Cardiac muscle cell (in vitro differentiated cells and primary cell): ENCODE measurements at places on chromosomes 6 and 20.
A peak's percentile ranks its signal among the peaks of the same experiment; 100 is the strongest.

DNA sequence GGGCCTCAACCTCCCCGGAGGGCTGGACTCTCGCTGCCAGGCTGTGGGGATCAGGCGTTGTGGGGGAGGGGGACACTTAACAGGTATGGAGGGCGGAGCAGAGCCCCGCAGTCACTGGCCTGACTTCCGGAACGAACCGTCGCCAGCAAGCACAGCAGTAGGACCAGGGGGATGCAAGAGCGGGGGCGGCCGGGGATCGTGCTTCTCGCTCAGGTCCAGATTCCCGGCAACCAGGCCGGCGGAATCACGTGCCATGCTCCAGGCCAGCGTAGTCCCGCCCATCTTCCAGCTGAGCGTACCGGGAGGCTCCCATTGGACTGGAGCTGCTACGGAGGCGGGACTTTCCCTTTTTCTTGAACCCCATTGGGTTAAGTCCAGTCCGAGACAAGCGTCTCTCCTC, 10.0 kb upstream of the POU5F1 start:
- no peak for DNase-seq

GRCh38 chr6:32772656-32773055, 9.3 kb upstream of the HLA-DQB2 start:
- no peak for DNase-seq

DNA sequence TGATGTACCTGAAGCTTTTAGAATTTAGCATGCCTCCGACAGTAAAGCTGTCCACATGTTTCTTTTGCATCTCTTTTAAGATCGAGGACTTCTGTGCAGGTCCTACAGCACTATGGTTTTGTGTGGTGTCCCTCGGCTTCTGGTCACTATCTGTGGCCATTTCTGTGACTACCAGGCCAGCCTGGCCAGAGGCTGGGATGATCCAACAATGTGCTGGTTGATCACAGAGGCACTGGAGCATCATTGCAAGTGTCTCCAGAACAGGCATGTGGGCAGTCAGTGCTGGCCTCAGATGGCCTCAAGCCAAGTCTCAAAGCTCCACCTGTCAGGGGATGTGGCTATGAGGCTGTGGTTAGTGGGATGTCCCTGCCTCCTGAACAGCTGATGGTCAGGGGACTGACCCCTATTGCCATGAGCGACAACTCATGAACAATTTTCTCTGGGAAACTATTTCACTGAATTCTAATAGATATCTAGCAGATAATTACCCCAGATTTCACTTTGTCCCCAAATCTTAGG, 136.6 kb downstream of the SYNDIG1 start:
- no peak for DNase-seq

- no peak for DNase-seq
Observed at GRCh38 chr6:77074037-77074713, 389.1 kb downstream of the HTR1B start.

GRCh38 chr6:14784596-14785492, 461.0 kb upstream of the JARID2 start:
- peak; percentile 24 for DNase-seq

DNA sequence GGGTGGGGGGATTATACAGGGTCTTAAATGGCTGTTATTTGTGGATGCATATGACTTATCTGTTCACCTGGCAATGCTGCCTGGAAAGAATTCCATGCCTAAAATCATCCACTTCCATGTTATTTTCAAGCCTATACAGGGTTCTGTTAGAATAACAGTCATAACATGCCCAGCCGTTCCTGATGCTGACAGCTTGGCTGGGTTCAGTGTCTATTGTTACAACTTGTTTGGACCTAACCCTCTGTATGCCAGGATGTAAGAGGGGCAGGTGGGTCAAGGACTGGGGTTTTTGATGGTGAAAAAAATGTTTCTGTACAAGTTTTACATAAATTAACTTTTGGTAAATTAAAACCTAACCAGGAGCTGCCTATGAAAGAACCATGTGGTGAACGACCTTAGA, 79.8 kb downstream of the GINS1 start:
- no peak for DNase-seq

DNA sequence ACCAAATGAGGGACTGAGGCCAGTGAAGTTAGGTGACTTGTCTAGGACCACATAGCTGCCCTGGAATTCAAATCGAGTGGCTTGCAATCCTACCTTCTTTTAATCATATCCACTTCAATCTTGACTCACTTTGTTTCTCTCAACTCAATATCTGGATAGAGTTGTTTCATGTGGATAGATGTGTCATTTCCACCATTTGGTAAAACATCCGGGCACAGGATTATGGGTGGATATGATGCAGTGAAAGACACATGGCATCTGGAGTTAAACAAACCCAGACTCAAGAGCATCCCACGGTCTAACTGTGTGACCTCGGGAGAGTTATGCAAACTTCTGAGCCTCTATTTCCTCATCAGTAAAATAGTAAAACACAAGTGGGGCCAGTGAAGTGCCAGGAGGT, 103.6 kb upstream of the CNKSR3 start:
- DNase-seq, result peak; percentile 22

DNA sequence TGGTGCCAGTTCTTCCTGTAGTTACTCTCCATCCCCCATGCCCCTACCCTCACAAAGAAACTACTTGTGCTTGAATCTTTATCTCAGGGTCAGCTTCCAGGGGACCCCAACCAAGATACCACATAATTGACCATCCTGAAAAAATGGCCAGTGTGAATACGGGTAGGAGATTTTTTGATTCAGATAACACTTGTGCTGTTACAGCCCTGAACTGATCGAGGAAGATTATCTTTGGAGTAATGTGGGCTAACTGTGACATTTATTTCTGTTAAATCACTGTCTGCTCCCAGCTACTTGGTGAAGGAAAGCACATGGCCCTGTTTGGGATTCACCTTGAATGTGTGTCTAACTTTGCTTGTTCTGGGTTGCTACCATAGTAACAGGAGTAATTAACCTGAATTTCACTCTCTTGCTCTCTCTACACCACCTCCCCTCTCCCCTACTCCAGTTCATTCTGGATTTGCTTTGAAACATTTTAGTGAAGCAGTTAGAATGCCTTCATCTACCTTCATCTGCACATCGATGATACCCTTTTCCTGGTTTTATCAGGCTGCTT, 219.6 kb upstream of the CHD6 start:
- no peak for DNase-seq

- no peak for DNase-seq
Observed at GRCh38 chr20:35673884-35674283, 9.2 kb upstream of the CPNE1 start.

DNA sequence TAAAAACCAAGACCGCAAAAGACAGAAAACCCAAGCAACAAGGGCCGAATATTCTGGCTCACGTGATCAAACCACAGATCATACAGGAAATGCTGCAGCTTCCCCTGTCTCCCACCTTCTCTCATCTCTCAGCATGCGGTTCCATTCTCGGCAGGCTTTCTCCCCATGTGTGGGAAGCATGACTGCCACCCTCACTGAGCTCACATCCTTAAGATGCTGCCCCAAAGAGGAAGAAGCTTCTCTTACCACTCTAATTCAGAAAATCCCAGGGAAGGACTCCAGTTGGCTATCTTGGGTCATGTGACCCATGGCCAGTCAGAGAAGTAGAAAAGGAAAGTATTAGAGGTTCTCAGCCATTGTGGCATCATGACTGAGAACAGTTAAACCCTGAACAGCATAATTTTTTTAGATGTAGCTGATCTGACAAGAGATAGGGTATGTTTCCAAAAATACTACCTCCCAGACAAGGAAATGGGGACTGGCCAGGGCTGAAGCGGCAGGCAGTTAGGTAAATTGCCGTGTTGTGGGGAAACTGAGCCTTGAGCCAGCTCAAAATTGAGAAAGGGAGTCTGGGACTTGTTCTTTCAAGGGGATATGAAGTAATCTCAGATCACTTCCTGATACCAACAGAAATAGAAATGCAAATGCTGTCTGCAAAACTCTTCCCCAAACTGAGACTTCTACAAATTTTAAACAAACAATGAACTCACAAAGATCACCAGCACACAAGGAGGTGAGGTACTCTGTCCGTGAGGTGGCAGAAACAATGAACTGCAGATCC, 37.1 kb upstream of the GRM4 start:
- no peak for DNase-seq

DNA sequence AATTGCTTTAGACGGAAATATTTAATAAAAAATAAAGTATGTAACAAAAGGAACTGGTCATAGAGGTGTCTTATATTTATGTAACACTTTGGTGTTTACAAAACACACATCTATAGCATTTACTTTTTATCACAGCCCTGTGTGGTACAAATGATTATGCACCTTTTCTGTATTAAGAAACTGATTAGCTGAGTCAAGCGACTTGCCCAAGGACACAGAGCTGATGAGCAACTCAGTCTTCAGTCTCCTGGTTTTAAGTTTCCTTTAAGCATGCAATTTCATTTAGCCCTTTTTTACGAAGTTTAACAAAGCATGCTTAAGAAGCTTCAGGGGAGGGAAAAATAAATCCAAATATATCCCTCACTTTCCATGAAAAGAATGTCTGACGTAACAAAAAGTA, 2.5 kb downstream of the DCDC2 start:
- DNase-seq, result no peak

DNA sequence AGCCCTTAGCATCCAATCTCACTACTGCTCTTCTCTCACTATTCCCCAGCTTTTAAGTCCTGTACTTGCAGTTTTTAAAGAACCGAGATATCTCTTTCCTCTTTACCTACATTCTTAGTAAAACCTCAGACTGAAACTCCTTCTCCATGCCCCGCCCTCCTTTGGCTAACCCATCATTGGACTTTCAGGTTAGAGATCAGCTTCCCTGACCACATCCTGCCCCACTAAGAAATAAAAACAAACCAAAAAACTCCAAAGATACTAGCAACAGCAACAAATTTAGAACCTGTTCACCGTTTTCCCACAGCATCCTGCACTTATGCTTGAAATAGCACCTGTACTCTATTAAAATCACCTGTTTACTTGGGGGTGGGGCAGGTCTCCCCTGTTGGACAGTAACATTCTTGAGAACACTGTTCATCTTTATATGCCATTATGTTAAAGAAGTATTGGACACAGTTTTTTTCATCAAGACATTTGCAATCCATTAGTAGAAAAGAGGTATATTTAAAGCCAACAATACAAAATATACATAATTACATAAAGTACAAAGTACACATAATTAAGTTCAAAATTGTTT, 16.3 kb upstream of the SMAP1 start:
- no peak for DNase-seq

GRCh38 chr6:79506251-79506650, 31.0 kb downstream of the LCA5 start:
- DNase-seq, result no peak

GRCh38 chr20:60314727-60315126, 356.5 kb downstream of the CDH26 start:
- no peak for DNase-seq

GRCh38 chr20:5770231-5770986, 20.2 kb downstream of the SHLD1 start:
- DNase-seq, result peak; percentile 21

- DNase-seq, result no peak
Observed at GRCh38 chr6:31727717-31728671, 1.1 kb downstream of the DDAH2 start.

DNA sequence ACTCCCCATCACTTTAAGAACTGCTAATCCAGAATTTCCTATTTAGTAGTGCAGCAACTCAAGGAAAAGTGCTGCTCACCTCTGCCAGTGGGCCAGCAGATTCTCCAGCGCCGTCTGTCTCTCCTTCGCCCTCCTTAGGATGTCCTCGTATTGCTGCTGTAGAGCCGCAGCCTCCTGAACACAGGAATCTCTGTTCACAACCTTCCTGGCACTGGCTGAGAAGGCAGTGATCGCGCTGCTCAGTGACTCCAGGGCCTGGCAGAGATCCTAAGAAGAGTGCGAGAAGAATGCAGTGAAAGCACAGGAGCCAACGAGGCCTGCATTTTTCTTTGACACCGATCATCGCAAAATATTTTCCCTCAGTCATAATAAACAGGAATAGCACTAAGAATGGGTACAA, 209.0 kb downstream of the SYNE1 start:
- peak; percentile 55 for DNase-seq

DNA sequence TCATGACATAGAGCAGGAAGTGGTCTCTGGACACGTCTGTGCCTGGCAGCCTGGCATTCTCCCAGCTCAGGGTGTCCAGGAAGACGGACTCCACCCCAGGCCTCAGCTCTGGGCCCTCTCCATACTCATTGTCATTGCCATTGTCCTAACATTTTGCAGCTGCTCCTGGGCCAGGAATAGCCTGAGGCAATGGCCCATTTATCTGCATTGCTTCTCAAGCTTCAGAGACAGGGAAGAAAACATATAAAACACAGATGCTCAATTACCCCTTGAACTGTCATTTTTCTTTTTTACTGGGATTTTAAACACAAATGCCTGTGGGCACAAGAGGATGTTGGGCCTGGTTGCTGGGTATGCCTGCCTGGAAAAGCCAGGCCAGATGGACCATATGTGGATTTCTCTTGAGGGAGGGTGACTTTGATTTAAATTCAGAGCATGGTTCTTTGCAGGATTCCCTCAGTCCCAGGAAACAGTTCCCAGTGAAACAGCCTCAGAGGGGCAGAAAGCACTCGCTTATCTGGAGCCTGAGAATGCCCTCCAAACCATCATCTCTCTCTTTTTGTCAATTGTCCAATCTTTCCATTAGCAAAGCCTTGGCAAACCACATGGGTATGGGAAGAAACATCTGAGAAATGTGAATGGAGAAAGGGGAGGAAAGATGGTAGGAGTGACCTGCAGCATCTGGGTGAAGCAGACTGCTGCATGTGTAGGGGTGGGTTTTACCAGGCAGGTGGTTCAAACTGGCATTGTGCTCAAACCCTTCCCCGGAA, 17.9 kb downstream of the LAMP5 start:
- no peak for DNase-seq

DNA sequence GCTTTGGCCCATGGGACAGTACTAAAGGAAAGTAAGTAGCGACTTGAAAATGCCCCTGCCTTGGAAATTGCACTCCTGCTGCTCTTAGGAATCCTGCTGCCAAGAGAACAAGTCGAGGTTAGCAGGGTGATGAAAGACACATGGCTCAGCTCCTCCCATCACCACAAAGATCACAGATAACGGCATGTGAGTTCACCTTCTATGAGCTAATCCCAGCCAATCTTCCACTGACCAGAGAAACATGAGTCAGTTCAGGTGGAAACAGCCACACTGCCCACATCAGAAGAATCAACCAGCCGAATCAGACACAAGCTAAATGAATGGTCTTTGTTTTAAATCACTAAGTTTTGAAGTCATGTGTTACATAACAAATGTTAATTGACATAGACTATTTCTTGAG, 106.3 kb downstream of the PRKN start:
- peak; percentile 27 for DNase-seq

GRCh38 chr20:47970282-47970903, 185.1 kb upstream of the SULF2 start:
- DNase-seq, result no peak

- no peak for DNase-seq
Observed at GRCh38 chr20:53260591-53260990, 288.4 kb downstream of the TSHZ2 start.
